GOT3 (cell line): ENCODE measurements at places on chromosomes 1 and 21.

GRCh38 chr1:116538544-116538943 is 32.3 kb downstream of the CD58 start:
- no peak for DNase-seq

DNA sequence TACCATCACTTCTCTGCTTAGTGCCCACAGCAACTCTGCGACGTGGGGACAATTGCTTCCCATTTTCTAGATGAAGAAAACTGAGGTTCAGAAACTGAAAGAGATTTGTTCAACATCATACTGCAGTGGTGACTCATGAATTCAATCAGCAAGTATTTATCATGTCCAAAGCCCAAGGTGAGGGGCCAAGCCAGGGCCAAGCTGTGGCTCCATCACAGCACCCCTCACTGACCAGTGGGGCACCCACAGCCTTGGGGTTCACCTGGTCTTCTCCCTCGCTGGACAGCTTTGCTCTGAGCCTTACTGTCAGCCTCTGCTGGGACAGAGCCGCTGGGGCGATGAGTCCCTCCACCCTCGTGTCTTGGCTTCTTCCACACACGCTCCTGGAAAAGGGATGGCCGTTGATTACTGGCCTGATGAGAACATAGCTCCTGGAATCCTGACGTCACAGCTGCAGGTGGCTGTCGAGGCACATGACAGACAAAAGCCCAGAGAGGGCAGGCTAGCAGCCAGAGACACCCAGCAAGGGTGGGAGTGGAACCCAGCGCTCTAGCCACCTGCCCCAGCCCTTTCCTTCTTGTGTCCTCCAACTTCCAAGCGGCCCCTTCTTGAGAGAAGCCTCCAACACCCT is 6.2 kb downstream of the EDN2 start:
- no peak for DNase-seq

- DNase-seq, result no peak
Observed at GRCh38 chr1:101996825-101997465, at the start of gene OLFM3. OLFM3 (minus strand) TSS chr1:101996926.

- no peak for DNase-seq
Observed at GRCh38 chr1:204438628-204439027, 27.0 kb upstream of the PPP1R15B start.

- no peak for DNase-seq
Observed at GRCh38 chr1:1157033-1157365, 16.7 kb upstream of the TTLL10 start.

GRCh38 chr1:31579374-31579773 is 3.1 kb downstream of the TINAGL1 start:
- no peak for DNase-seq
